G401 (cell line): ENCODE measurements at places on chromosomes 5 and 9. TPM values are rescaled to one million over a fixed set of nuclear protein-coding genes. Genes with fewer than 3 reads are reported as not detected.

The TMEM232 gene
- total RNA-seq: 0.07 TPM in 1 of 2 replicates, not detected in the other

The RASEF gene
- total RNA-seq: not detected in 2 replicates

- no peak for DNase-seq
Measured at GRCh38 chr9:133303266-133304157, 28.5 kb upstream of the ABO start.

DNA sequence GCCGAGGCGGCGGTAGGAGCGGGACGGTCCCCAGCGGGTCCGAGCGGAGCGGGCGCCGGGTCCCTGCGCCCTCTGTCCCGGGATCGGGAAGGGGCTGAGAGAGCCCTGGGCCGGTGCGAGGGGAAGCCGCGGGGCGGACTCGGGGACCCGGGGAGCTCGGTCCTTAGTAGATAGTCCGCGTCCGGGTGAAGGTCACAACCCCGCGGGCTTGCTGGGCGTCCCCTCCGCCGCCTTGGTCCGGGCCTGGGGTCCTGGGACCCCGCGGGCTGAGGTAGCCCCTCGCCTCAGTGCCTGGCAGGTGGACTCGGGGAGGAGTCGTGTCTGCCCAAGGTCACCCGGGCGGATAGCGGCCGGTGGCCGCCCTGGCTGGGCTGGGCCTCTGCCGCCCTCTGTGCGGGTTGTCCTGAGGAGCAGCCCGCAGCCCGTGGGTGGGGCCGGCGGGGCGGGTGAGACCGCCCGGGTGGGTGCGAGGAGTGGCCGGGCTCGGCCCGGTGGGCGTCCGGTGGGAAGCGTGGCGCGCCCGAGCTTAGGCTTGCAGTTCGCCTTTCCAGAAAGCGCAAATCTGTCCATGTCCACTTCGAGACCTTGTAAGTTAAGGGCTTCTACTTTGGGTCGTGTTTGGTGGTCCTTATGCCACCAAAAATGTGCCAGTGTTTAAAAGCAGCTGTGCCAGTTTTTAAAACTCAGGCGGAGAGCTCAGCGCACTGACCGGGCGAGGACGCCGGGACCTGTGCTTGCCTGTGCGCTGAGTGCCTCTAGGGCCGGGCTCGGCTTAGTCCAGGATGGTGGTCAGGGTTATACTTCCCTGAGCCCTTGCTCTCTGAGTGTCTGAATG lies 554 bp downstream of the SDHA start:
- no peak for DNase-seq

DNA sequence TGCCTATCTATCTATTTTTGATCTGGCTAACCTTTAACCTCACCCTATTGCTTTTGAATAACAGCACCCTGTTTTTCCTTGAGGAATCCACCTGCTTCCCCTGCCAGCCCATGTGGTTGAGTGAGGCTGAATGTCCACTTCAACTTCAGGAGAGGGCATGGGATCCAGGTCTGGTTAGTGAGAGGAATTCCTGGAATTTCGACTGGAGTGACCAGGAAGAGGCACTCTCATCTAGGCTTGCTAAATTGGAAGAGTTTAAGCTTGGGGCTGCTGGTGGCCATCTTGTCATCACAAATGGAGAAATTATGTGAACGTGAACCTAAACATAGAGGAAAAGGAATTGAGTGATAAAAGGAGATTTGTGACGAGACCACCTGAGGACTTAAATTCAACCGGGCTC lies 322.1 kb downstream of the OSTF1 start:
- DNase-seq: no peak

- DNase-seq: no peak
Measured at GRCh38 chr5:80964919-80965318, 4.8 kb downstream of the RASGRF2 start.

- DNase-seq: no peak
Measured at GRCh38 chr5:95768731-95769130, 37.6 kb downstream of the RHOBTB3 start.

- DNase-seq: no peak
Measured at GRCh38 chr5:147303976-147304375, 69.2 kb downstream of the STK32A start.

- no peak for DNase-seq
Measured at GRCh38 chr9:69975681-69976080, 68.0 kb upstream of the MAMDC2 start.

DNA sequence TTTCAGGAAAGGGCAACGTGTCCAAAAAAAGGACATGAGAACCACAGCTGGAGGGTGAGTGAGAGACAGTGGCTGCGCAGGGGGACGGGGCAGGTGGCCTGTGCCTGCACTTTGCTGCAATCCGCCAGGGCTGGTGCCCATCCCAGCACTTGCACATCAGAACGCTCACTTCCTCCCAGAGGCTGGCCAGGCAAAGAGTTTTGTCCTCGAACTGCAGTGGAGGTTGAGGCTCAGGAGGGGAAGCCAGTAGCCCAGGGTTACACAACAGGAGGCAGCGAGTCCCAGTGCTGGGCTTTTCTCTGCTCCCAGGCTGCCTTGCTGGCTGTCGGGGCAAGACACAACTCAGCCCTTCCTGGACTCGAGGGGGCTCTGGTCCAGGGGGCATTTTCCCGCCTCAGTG lies 33.1 kb downstream of the CRB2 start:
- no peak for DNase-seq

DNA sequence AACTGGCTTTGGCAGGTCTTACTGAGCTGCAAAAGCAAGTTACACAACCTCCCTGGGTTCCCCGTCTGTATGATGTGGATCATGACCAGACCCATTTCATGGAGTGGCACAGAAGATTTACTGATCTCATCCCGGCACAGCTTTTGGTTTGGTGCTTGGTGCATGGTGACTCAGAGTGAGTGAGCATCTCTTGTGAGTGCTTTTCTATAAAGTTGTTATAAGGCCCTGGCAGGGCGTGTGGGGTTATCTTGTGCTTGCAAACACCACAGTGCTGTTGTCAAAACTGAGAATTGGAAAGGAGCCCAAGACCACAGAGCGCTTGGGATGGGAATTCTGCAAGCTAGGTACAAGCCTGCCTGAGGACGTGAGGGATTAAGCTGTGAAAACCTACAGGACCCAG lies 425.2 kb downstream of the GADD45G start:
- no peak for DNase-seq

GRCh38 chr5:125487231-125487630 lies 740.8 kb upstream of the ZNF608 start:
- no peak for DNase-seq

GRCh38 chr9:128512820-128513219 lies 8.3 kb downstream of the GLE1 start:
- no peak for DNase-seq

- no peak for DNase-seq
Measured at GRCh38 chr5:128506643-128507042, 31.4 kb downstream of the FBN2 start.
